ENCODE measurements at places on chromosomes 5 and 9. TPM values are rescaled to one million over a fixed set of nuclear protein-coding genes. Genes with fewer than 3 reads are reported as not detected.

- DNase-seq = no peak
These were observed 11.2 kb upstream of the GFPT2 start for GRCh38 chr5:180364306-180364856.

- DNase-seq = no peak
These were observed 40.3 kb upstream of the ANKRD55 start for GRCh38 chr5:56273376-56273955.

DNA sequence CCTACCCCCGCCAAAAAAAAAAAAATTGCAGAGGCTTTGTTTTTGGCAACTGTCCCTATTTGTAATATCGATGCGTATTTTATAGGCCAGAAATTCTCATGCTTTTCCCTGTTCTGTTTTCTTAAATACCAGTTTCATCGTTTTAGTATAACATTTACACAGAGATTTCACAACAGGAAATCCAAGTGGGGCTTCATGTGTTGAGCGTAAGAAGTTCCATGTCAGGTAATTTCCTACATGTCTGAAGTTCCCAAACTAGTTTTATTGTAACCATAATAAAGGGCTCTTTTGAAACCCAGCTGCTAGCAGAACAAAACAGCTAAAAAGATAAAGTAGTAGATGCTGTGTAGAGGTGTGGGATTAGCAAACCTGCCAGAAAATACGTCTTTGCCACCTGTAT lies 4.2 kb downstream of the SMC5 start:
- DNase-seq = no peak

GRCh38 chr5:35765921-35766320 lies 90.8 kb upstream of the IL7R start:
- no peak for DNase-seq

DNA sequence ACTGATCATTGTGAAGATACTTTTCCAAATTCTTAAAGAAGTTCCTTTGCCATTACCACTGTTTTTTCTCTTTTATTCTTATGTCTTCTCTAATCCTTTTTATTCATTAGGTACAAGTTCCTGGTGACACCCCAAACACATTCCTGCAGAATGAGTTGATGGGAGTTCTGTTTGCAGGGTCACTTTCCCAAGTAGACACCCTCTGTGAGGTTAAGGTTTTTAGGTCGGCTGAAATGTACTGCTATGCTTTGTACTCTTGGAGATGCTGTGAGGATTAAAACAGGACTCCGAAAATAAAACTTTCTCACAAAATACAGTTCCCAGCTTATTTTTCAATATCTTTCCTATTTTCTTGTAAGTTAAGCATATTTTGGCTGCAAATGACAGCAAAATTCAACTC lies 143.3 kb upstream of the TLE4 start:
- no peak for DNase-seq

- no peak for DNase-seq
These were observed 1.3 kb upstream of the HSPA4 start for GRCh38 chr5:133050521-133050920.

- DNase-seq = no peak
These were observed 2.2 kb downstream of the LCN10 start for GRCh38 chr9:136740491-136740890.

Gene FAM153A
- polyA plus RNA-seq = 0.31 TPM

Gene IL3
- polyA plus RNA-seq = not detected

Gene LTC4S
- 6.9 TPM for polyA plus RNA-seq

Gene LECT2
- polyA plus RNA-seq = 0.95 TPM

Gene SLC24A2
- 0.41 TPM for polyA plus RNA-seq

Data from left lung (tissue), 14 donors.